ENCODE measurements at places on chromosomes 5 and 9.
A peak's percentile ranks its signal among the peaks of the same experiment; 100 is the strongest.

GRCh38 chr5:175830586-175831300 lies 40.6 kb upstream of the CPLX2 start:
- no peak for DNase-seq

GRCh38 chr9:80883826-80884579 lies 805.3 kb downstream of the TLE1 start:
- no peak for DNase-seq

DNA sequence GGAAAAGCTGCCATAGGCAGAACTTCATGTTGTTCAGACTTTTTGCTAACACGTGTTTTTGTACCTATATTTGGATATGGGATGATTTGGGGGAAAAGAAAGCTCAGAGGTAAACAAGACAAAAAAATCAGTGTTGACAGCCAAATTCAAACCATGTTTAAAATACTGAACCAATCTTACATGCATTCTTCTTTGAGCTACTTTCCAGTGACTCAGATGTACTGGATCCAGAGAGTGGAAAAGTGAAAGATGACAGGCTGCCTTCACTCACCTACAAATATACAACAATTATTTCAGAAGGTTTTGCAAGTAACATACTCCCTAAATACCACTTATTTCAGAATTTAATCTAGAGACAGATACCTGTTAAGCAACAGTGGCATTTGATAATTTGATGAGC lies 165.7 kb downstream of the MPDZ start:
- no peak for DNase-seq

- no peak for DNase-seq
Observed at GRCh38 chr5:88719434-88719833, 163.6 kb downstream of the MEF2C start.

DNA sequence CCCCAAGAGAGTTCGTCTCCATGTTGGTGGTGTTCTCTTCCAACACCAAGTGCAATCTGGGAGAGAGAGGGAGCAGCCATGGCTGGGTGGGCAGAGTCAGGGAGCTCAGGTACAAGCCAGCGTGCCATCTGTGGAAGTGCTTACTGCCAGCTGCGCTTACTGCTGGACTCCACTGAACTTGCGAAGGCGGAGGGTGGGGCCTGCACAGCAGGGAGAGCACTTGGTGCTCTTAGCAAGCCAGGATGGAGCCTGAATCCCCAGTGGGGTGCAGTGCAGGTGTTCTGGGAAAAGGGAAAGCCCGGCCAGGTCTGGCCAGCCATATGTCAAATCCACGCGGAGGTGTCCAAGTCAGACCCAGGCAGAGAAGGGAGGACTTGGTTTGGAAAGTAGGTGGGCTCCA lies 142.0 kb downstream of the FANCC start:
- DNase-seq = no peak

DNA sequence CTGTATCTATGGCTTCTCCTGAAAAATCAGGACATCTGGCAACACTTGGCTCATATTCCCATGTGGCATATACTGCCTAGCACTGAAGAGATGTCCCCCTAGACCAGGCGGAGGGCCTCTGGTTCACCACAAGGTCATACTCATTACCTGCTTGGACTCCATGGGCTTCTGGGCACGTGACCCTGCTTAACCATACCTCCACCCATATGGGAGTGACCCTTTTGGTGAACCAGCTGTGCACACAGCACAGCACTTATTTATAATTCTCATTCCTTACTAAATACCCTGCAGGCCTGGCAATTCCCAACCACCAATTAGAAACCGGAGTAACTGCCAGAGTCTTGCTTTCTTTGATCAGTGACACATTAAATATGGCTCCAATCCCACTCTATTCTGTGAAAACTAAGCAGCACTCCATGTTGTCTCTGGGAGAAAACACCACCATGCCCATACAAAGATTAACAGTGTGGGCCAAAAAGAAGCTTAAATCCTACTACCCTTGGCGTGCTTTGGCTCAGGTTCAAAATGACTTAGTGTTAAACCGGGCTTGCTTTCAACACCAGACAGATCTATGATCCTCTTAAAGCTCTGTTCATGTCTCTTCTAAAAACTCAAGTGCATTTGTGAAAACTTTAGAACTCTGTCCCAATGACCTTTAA lies 57.7 kb downstream of the MTMR12 start:
- DNase-seq = no peak

DNA sequence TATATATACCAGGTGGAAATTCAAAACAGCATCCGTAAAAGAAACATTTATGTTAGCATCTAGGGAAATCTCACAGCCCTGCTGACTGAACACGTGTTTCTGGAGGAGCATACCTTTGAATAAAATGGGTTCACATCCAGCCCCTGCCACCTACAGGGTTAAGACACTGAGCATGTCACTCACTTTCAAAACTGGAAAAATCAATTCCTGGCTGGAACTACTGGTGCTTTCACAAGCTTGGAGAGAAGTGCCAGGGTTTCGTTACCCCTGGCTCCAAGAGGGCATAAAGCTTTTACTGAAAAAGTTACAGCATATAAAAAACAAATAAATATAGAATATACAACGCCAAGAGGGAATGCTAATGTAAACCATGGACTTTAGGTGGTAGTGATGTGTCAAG lies 48.0 kb downstream of the SERINC5 start:
- DNase-seq = no peak

DNA sequence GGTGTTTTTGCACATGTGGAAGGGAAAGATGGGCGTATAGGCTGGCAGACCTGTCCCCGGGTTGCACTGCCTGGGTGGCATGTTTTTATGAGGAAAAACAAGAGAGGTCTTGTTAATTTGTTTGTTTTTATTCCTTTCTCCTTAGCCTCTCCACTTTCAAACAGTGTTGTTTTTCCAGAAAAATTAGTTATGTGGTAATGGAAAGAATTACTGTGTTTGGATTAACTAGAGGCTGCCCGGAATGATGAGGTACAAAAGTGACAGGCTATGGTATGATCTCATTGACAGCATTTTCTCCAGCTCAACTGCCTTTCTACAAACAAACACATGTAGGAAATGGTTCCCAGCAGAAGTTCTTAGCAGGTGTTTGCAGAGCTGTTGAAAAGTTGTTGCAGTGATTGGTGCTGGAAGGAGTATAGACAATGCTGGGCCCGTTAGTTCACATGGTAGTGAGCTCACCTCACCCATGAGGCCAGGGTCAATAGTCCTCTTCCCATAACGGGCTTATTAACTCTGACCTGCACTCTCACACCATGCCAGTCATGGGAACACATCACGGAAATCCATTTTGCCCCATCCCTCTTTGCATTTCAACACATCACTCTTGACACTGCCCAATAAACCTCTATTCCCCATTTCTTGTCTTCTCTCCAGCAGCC lies 111.3 kb upstream of the SAP30L start:
- no peak for DNase-seq

- no peak for DNase-seq
Observed at GRCh38 chr9:24602693-24603352, 57.1 kb upstream of the IZUMO3 start.

DNA sequence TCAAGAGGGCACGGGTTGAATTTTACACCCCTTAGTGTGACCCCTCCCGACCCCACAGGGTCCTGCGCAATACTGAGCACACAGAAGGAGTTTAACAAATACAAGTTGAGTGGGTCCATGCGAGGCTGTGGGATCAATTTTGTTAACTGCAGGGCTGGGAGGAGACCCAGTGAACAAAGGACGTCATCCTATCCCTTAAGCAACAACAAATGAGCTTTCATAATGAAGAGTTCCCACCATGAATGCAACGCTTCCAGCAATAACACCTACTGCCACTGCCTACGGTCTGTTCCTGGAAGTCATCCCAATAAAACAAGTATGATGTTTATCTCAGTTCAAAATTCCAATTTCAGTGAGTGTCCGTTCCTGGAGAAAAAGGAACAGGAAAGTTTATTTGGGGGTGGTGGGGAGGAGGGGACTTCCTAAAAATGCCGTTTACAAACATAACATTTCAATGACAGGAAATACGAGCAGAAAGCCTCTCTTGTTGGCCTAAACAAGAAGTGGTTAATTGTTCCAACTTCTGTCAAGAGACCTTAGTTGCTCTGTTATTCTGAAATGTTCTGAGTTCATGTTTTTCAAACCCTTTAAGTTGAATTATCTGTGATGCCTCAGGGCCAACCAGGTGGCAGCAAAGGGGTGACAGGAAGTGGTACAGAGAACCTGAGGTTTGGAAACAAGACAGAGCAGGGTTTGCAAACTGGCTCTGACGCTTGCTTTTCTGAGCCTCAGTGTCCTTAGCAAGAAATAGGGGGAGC lies 65.8 kb upstream of the PLPP6 start:
- no peak for DNase-seq

DNA sequence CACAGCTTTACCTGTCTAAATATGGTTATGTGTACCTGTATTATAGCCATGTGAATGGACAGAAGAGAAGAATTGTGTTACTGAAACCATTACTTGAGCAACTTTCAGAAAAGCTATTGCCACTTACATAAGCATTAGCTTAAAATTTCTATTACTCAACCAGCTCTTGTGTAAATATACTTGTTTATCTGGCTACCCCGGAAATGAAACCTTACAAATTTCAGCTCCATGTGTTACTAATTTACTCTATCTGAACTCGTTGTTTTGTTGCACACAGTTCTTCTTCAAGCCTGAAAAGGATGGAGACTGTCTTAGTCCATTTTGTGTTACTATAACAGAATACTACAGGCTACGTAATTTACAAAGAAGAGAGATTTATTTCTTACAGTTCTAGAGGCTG lies 22.5 kb upstream of the ADAMTSL1 start:
- no peak for DNase-seq

DNA sequence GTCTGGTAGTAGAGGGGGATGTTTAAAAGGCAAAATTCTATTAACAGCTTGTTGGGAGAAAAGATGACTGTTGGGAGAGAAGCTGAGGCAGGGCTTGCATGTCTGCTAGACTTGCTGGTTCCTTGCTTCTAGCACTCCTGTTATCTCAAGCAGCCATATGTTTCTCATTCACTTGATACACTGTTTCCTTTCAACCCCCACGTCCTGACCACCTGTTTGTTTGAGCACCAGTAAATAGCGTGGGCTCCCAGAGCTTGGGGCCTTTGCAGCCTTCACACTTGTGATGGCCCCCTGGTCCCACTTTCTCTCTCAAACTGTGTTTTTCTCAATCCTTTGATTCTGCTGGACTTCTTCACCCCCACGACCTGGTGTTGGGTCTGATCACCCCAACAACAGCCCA lies 111.7 kb upstream of the TMEM161B start:
- DNase-seq = no peak

- DNase-seq = no peak
Observed at GRCh38 chr5:155389498-155389897, 375.9 kb downstream of the KIF4B start.

DNA sequence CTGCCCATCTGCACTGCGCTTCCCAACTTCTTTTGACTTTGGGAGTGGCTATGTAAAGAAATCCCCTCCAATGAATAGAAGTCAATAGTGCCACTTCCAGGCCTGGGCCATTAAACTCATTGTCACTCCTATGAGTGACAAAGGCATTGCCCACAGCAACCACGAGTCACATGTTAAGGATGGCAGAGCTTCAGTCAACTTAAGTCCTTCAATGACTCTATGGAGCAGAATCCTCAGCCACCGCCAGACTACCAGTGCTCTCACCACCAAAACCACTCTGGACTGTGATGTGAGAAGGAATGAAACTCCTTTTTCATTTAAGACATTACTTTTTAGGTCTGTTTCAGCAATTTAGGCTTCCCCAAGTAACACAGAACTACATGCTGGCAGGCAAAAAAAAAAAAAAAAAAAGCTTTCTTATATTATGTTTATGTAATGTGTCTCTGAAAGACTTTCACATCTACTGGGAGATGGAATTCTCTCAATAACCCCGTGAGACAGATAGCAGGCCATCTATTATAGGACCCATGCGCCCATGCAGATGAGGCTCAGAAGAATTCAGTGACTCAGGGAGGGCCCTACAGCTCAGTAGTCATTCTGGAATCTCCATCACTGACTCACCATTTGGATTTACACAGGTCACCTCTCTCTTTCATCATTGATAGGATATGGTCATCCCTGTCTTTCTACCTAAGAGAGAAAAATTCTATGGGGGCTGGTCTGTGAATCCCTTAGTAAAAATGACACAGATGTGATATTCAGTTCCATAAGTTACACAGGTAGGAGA lies 180.5 kb downstream of the CEMIP2 start:
- no peak for DNase-seq

DNA sequence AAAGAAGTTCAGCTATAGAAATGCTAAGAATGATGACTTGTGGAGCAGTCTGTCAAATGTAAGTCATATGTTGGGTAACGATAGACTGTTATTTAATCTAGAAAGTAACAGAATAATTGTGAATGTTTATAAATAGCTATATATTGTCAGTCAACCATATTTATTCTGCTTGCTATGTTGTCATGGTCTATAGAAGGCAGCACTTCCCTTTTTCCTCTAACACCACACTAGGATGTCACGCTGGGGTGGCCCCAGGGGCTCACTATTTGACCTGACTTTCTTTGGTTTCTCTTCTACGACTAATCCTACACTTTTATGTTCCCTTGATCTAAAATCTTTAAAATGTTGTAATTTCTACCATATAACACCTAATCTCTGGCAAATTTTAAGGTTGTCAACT lies 20.5 kb downstream of the ERAP2 start:
- no peak for DNase-seq

GRCh38 chr5:151692312-151692711 lies 5.6 kb upstream of the SPARC start:
- no peak for DNase-seq

DNA sequence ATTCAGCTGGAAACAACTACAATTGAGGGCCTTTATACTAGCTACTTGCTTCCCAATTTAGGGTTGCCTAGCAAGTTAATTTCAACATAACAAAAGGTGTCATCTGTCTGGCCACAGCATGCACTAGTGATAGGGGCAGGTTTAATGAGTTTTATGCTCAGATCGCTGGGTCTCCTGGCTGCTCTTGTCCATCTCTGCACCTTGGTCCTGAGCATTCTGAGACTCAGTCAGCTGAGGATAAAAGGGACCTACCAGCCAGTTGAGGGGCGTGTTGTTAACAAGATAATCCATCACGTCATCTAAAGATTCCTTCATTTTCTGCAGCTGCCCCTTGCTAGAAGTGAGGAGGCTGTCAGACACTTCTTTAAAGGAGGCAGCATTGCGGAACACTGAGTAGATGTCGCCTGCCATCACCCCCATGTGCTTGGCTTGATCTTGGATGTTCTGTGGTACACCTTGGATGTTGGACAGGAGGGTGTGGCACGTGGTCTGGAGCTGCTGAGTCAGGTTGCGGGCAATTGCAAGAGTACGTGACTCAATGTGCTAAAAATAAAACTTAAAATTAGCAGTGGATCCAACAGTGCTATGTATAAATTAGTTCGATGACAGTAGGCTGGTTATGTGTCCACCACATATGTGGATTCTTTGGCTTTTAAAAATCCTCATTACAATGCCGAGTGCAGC lies 11.0 kb downstream of the PLIN2 start:
- DNase-seq = no peak

- no peak for DNase-seq
Observed at GRCh38 chr9:8899511-8899910, 1099.9 kb upstream of the DMAC1 start.

DNA sequence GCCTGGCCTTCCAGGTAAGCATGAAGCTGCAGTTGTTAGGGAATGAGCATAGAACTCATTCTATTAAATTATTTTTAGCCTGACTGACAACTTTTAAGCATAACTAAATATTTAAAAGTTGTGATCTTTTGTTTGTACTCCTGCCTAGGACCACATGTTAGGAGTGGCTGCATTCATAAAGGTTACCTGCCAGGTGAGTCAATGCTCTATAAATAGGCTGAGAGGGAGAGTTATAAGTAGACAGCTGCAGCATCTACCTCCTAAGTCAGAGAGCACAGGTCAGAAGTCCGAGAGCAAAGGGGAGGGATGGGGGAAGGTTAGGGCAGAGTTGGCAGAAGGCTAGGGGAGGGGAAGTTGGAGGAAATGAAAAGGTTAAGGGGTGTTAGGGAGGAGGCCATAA lies 292.4 kb upstream of the TLE4 start:
- DNase-seq = no peak

- peak; percentile 55 for DNase-seq
Observed at GRCh38 chr9:83649515-83649914, 26.6 kb downstream of the IDNK start.
